ENCODE measurements at places on chromosomes 5 and 9.

GRCh38 chr5:150700246-150700593 lies 642 bp downstream of the RBM22 start:
- H3K27me3 ChIP-seq, result no peaks in the 10 kb centered on the region
- H3K27ac ChIP-seq, result peak overlapping the region; percentile 85
- peaks cover 9% of the 10 kb centered on the region for H3K36me3 ChIP-seq
- H3K4me3 ChIP-seq, result peak overlapping the region; percentile 88
- H3K4me1 ChIP-seq, result peaks cover 14% of the 10 kb centered on the region
- DNase-seq, result no peak

DNA sequence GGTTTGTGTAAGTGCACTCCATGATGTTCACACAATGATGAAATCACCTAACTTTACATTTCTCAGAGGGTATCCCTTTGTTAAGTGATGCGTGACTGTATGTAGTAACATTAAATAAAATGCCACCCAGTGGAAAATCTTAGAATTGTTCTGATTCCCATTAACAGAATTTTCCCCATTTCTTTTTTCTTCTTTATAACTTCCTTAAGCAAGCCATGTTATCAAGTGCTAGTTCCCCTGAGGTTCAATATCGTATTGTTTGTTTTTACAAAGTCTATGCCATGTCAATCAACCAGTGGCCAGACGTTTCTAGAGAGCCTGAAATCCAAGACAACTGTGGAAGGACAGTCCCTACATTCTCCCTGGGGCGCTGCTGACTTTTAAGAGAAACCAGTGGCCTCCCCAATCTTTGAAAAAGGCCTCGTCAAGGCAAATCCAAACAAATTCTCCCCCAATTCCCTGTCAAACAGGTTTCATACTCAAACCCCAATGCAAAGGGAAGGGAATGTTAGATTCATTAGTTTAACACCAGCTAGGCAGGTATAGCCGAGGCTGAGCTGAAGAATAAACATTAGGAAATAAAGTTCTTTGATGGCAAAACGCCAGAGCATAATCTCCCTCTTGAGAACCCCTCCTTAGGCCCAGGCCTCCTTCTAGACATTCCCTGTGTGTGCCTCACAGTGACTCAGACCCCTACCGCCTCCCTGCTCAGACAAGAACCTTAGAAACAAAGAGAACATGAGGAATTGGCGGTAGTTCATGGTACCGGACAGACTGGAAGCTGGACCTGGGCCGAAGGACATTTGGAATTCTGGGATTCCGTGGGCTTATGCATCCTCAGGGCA lies 198.7 kb downstream of the GNA14 start:
- H3K36me3 ChIP-seq, result no peaks in the 10 kb centered on the region
- H3K27me3 ChIP-seq, result no peaks in the 10 kb centered on the region
- H3K4me3 ChIP-seq, result no peak overlapping the region
- no peak for DNase-seq
- no peak overlapping the region for H3K27ac ChIP-seq

DNA sequence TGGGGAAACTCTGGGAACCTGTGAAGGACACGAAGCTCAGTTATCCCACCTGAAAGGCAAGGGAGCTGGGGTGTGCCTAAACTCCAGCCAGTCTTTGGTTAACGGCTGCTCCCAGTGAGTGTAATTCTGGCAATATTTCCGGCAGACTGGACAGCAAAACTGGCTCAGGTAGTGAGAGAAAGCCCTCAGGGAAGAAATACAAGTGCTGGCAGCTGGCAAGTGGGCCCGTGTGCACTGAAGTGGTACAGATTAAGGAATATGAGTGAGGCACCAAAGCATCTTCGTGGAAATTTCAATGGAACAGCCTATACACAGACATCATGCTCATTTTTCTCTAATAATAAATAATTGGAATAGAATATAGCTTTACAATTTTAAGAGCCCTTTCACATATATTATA lies 56.2 kb downstream of the ABHD17B start:
- no peak for DNase-seq
- no peak overlapping the region for H3K4me3 ChIP-seq
- H3K36me3 ChIP-seq, result no peaks in the 10 kb centered on the region

DNA sequence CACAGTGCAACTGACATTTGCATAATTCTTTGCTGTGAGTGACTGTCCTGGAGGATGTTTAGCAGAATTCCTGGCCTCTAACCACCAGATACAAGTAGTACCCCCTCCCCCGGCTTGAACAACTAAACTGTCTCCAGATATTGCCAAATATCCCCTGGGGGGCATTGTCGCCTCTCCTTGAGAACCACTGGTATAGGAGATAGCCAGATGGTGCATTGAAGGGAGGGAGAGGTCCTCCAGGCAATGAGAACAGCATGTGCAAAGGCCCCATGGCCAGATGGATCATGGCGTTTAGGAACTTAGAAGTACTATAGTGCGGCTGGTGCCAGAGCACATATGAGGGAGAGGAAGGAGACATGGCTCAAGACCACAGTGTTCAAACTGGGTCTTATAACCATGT lies 18.9 kb upstream of the ORM1 start:
- H3K27ac ChIP-seq, result no peak overlapping the region
- H3K36me3 ChIP-seq, result no peaks in the 10 kb centered on the region
- H3K27me3 ChIP-seq, result no peaks in the 10 kb centered on the region
- H3K4me1 ChIP-seq, result no peaks in the 10 kb centered on the region

DNA sequence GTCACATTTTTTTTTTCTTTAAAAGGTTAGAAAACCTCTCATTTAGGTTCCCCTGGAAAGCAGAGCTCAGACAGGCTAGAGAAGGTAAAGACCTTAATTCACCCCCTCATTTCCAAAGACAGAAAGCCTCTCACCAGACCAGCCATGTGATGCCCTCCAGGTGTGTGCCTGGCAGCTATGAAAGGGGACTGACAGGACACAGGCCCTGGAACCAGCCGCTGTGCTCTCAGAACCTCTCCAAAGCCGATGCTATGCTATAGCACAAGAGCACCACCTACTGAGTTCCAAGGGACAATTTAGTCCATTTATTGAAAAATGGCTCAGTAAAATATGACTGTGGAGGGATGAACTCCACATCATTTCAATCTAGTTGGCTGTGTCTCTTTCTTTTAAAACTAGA lies 48.8 kb downstream of the FANCC start:
- H3K4me1 ChIP-seq, result peaks cover 44% of the 10 kb centered on the region
- H3K27me3 ChIP-seq, result no peaks in the 10 kb centered on the region
- DNase-seq, result peak; percentile 53
- H3K36me3 ChIP-seq, result no peaks in the 10 kb centered on the region
- no peak overlapping the region for H3K4me3 ChIP-seq

DNA sequence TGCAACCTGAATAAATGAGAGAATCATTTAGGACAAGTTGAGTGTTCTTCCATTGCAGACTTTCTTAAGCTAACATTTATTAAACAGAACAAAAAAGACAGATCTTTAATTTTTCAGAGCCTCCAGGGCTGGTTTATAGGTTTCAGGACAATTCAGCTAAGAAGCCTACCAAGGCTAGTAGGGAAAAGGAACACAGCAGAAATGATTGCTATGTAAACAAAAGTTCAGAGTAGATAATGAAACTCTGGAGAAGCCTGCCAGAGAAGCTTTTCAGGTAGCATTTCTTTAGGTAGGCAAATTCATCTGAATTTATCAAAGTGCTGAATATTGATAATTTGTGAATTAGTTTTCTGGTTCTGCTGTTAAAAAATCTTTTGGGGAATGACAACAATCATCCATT lies 264.2 kb downstream of the DEPDC1B start:
- H3K4me1 ChIP-seq, result no peaks in the 10 kb centered on the region
- no peak overlapping the region for H3K27ac ChIP-seq
- no peak for DNase-seq
- H3K27me3 ChIP-seq, result no peaks in the 10 kb centered on the region
- H3K36me3 ChIP-seq, result no peaks in the 10 kb centered on the region

DNA sequence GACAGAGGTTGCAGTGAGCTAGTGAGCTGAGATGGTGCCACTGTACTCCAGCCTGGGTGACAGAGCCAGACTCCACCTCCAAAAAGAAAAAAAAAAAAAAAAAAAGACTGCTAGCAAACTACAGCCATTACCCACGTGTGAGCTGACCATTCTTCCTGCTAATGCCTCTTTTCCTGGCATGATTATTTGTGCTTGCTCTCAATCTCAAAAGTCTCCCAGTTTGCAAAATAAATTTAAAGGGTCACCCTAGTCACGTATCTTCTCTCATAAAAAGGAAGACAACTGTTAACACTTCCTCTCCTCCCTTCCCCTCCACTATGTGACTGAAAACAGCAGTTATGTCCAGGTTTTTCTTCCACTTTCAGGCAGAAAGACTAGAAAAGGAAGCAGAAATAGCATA lies 37.2 kb downstream of the TRIM36 start:
- H3K27ac ChIP-seq, result no peak overlapping the region
- no peaks in the 10 kb centered on the region for H3K4me1 ChIP-seq
- DNase-seq, result no peak
- H3K36me3 ChIP-seq, result no peaks in the 10 kb centered on the region
- H3K4me3 ChIP-seq, result no peak overlapping the region

DNA sequence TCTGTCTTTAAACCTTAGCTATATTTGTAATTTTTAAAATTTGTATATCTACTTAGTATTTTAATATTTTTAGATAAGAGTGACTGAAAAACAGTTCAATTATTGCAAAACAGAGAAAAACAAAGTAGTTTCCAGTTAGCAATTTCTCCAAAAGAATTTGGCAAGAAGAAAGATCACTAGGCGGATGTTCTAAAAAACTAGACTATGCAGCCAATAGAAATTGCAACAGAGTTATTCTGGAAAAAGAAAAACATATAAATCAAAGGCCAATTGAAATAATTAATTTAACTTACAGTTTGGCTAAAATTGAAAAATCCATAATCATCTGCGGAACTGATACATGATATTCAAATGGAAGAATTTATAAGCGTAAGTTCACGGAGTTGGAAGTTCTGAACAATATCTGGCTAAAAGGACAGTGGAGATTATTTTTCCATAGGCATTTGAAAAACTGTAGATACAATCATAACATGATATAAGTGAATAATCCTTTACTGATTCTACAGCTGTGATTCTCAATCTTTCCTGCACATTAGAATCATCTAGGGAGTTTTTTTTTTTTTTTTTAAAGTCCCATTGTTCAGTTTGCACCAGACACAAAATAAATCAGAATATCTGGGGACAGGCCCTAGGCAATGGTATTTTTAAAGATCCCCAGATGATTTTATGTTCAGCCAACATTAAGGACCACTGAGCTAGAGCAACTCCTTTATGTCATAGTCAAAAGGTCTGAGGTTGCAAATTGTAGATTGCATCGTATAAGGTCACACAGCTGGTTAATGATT lies 605.1 kb upstream of the DAB2 start:
- DNase-seq, result no peak
- no peaks in the 10 kb centered on the region for H3K36me3 ChIP-seq
- H3K27ac ChIP-seq, result no peak overlapping the region
- no peak overlapping the region for H3K4me3 ChIP-seq
- H3K4me1 ChIP-seq, result no peaks in the 10 kb centered on the region

GRCh38 chr9:133943781-133944745 lies 48.1 kb downstream of the VAV2 start:
- H3K36me3 ChIP-seq, result no peaks in the 10 kb centered on the region
- H3K4me3 ChIP-seq, result no peak overlapping the region
- peak; percentile 8 for DNase-seq
- no peak overlapping the region for H3K27ac ChIP-seq
- H3K4me1 ChIP-seq, result peaks cover 16% of the 10 kb centered on the region
- H3K27me3 ChIP-seq, result no peaks in the 10 kb centered on the region

DNA sequence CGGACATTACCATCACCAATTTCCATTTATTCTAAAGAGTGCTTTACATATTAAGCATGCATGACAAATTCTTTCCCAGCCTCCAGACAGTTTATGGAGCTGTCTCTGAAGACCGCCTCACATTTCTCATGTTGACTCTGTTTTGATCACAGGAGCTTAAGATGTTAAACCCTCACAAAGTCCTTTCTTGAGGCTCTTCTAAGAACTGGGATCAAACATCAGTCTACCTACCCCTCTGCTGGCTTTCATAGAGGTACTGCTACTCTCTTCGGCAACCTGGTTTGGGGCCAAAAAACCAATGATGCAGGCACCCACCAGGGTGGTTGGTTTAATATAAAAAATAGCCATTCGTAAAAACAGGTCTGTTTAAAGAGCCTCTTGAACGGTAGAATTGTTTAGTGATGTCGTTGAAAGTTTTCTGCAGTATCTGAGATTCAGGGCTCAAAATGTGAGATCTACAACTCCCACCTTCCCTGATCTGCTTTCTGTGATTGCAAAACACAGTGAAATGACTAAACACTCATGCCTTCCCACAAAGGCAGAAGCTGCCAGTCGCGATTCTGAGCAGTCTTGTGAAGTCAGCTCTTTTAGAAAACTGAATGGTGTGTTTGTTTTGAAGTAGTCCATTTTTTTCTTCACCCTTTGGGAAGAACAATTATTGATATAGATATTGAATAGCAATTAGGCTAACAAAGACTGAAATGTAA lies 3.5 kb downstream of the RXFP3 start:
- H3K4me1 ChIP-seq, result peaks cover 22% of the 10 kb centered on the region
- DNase-seq, result no peak
- H3K36me3 ChIP-seq, result no peaks in the 10 kb centered on the region

- H3K27ac ChIP-seq, result no peak overlapping the region
- no peak overlapping the region for H3K4me3 ChIP-seq
- no peaks in the 10 kb centered on the region for H3K27me3 ChIP-seq
- H3K36me3 ChIP-seq, result no peaks in the 10 kb centered on the region
Measured at GRCh38 chr9:114723931-114724330, 41.9 kb upstream of the TEX48 start.

- no peaks in the 10 kb centered on the region for H3K27me3 ChIP-seq
- H3K27ac ChIP-seq, result no peak overlapping the region
- no peak overlapping the region for H3K4me3 ChIP-seq
- no peaks in the 10 kb centered on the region for H3K36me3 ChIP-seq
- peaks cover 17% of the 10 kb centered on the region for H3K4me1 ChIP-seq
Measured at GRCh38 chr5:34507933-34508332, 148.2 kb upstream of the RAI14 start.

DNA sequence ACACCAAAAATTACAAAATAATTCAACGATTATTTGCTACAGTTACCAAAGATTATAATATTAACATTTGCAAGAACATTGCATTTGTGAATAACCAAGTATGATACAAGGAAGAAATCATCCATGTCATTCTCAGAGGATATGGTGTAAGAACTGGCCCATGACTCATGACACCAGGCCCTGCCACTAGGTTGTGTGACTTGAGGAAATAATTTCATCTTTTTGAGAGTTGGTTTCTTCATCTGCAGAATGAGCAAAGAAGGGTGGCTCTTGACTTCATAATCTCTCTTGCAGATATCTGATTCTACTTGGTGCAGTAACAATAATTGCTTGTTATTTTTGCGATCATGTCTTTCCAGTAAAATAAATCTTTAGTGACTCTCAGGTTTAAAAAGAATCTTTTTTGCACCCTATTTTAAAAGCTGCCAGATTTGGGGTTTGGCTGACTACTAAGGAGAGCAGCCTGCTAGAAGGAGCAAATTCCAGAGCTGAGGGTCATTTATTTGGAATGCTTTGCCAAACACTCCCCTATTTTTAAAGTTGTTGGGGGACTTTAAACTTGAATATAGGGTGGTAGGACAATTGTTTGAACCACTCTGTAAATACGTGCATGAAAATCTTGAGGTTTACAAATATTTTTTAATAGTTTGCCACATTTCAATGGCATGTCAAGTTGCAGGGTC lies 23.5 kb downstream of the ITGA1 start:
- no peak overlapping the region for H3K4me3 ChIP-seq
- peak; percentile 44 for DNase-seq
- H3K4me1 ChIP-seq, result no peaks in the 10 kb centered on the region
- H3K27me3 ChIP-seq, result no peaks in the 10 kb centered on the region
